ENCODE measurements at places on chromosomes 13 and 19.
A peak's percentile ranks its signal among the peaks of the same experiment; 100 is the strongest.

DNA sequence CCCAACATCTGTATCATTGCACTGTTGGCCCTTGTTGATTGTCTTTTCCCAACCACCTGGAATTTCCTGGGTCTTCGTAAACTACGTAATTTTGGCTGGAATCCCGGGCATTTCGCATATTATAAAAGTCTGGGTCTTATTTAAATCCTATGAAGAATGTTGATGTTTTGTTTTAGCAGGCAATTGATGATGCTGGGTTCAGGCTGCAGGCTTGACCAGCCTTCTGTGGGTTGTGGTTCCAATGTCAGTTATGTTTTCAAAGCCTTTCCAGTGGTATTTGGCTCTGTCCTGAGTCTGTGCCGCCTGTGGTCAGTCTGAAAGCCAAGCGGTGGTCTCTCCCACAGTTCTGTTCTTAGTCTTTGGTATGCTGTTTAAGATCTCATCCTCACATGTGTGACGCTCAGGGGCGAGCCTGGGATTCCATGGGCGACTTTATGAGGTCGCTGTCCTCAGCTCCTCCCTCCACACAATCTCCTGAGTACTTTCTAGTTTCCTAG, 12.4 kb downstream of the SLC35E1 start:
- no peak for DNase-seq

DNA sequence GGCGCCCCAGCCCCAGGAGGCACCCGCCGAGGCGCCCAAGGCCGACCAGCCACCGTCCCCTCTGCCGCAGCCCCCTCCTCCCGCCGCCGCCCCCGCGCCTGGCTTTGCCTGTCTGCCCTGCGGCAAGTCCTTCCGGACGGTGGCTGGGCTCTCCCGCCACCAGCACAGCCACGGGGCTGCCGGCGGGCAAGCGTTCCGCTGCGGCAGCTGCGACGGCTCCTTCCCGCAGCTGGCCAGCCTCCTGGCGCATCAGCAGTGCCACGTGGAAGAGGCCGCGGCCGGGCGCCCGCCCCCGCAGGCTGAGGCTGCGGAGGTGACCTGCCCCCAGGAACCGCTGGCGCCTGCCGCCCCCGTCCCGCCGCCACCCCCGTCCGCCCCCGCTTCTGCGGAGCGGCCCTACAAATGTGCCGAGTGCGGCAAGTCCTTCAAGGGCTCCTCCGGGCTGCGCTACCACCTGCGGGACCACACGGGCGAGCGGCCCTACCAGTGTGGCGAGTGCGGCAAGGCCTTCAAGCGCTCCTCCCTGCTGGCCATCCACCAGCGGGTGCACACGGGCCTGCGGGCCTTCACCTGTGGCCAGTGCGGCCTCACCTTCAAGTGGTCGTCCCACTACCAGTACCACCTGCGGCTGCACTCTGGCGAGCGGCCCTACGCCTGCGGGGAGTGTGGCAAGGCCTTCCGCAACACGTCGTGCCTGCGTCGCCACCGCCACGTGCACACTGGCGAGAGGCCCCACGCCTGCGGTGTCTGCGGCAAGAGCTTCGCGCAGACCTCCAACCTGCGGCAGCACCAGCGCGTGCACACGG, 2.6 kb upstream of the NAT14 start:
- DNase-seq = no peak

DNA sequence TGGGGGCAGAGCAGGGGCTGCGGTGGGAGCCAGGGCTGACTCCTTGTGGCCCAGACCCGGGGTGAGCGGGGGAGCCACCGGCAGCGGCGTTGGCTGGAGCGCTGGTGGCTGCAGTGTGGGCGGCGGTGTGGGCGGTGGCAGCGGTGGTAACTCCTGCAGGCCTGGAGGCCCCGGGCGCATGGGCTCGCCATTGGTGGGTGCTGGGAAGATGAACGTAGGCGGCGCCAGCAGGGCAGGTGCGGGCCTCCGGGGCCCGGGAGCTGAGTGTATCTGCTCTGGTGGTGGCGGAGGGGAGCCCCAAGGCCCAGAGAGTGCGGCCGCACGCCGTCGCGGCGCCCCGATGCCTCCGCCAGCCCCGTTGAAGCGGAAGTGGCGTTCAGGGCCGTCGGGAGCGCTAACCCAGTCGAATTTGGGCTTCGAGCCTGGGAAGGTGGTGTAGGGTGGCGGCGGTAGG, 2.0 kb downstream of the GGN start:
- no peak for DNase-seq

DNA sequence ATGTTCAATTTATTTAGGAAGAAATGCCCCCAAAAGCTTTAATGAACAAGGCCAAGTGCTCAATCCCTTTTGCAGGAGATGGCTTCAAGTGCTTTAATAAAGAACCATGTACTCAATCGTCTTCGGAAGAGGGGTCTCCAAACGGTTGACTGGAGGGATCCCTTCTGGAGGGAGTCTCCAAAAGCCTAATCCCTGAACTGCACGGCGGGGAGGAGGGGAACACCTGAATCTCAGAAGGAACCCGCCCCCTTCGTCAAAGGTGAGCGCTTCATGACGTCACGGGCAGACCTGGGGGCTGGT, 505 bp downstream of the PAF1 start:
- no peak for DNase-seq

GRCh38 chr19:36547001-36547732, 19.1 kb upstream of the ZNF260 start:
- no peak for DNase-seq

GRCh38 chr19:14479309-14479974, 4.3 kb upstream of the PTGER1 start:
- no peak for DNase-seq

- no peak for DNase-seq
Measured at GRCh38 chr13:44211286-44211685, 162.3 kb upstream of the SERP2 start.

DNA sequence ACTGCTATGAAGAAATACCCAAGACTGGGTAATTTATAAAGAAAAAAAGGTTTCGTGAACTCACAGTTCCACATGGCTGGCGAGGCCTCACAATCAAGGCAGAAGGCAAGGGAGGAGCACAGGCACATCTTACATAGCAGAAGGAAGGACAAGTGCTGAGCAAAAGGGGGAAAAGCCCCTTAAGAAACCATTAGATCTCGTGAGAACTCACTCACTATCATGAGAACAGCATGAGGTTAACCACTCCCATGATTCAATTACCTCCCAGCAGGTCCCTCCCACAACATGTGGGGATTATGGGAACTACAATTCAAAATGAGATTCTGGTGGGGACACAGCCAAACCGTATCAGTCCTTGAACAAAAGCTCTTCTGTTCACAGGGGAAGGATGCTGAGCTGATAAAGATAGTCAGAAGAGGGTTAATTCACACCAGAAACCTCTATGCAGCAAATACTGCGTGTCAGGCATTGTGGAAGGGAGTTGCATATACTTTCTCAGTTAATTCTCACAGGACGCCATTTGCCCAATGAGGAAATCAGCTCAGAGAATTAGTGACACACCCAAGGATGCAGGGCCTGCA, 246.2 kb downstream of the FOXO1 start:
- DNase-seq = no peak

DNA sequence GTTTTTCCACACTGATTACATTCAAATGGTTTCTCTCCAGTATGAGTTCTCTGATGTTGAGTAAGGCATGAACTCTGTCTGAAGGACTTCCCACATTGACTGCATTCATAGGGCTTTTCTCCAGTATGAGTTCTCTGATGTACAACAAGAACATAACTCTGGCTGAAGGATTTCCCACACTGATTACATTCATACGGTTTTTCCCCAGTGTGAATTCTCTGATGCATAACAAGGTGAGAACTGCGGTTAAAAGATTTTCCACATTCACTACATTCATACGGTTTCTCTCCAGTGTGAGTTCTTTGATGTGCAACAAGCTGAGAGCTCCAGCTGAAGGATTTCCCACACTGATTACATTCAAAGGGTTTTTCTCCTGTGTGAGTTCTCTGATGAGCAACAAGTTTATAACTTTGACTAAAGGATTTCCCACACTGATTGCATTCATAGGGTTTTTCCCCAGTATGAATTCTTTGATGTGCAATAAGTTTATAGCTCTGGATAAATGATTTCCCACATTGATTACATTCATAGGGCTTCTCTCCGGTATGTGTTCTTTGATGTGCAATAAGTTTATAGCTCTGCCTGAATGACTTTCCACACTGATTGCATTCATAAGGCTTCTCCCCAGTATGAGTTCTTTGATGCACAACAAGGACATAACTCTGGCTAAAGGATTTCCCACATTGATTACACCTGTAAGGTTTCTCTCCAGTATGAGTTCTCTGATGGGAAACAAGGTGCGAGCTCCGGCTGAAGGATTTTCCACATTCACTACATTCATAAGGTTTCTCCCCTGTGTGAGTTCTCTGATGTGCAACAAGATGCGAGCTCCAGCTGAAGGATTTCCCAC, 23.5 kb downstream of the ZNF180 start:
- DNase-seq = no peak

GRCh38 chr13:98446234-98446621, 130.7 kb downstream of the STK24 start:
- no peak for DNase-seq

- DNase-seq = no peak
Measured at GRCh38 chr13:37868691-37869505, 674 bp downstream of the TRPC4 start.

DNA sequence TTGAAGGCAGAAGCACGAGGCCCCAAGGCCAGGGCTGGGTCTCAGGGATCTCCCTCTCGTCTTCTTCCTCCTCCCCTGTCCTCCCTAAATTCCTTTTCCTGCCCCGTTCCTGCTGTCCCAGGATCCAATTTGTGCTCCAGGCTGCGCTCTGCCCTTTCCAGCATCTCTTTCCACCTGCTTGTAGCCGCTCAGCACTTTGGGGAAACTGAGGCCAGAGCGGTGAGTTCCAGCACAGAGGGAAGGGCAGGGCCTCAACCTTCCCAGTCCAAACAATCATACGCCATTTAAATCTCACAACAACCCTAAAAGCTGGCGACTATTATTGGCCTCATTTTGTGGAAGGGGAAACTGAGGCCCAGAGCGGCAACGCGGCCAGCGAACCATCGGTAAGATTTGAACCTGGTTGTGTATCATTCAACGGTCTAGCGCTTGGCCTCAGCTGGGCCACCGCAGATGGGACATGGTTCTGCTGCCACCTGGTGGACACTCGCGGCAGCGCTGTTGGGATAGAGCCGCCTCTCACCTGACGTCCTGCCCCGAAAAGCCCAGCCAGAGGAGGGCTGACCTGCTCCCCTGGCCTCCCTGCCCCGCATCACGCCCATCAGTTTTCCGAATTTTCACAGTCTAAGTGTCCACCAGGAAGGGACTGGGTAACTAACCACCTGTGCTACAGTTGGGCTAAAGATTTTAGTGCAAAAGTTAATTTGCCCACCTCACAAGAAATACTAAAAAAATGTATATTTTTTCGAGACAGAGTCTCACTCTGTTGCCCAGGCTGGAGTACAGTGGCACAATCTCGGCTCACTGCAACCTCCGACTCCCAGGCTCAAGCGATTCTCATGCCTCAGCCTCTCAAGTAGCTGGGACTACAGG, 4.2 kb upstream of the RPL18A start:
- peak; percentile 96 for DNase-seq

DNA sequence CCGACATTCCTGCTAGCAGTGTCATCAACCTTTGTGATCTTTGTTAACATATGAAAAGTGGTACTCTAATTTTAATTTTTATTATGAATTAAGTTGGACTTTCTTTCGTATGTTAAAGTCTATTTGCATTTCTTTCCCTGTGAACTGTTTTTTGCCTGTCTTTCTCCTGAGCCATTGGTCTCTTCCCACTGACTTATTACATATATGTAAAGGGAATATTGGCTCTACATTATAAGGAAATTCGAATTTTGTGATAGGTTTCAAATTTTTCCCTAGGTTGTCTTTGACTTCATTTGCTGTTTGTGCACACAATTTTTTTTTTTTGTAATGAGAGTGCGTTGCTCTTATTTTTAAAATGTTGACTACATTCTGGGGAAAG, 442 bp upstream of the CDC16 start:
- DNase-seq = no peak

- no peak for DNase-seq
Measured at GRCh38 chr19:19270749-19271571, 2.1 kb downstream of the TM6SF2 start.

DNA sequence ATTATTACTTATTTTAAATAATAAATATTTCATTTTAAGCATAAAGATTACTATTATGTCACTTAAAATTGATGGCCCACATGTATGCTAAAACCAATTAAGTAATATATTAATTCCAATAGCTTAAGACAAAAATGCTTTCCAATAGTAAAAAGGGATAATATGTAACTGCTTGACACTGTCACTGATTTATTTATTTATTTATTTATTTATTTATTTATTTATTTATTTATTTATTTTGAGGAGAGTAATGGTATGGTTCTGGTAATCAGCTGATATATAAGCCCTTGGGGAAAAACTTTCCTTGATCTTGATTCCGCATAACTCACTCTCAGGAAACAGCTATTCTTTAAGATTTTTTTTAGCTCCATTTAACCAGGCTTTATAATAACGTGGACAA, 903.0 kb upstream of the ATXN8OS start:
- DNase-seq = no peak

DNA sequence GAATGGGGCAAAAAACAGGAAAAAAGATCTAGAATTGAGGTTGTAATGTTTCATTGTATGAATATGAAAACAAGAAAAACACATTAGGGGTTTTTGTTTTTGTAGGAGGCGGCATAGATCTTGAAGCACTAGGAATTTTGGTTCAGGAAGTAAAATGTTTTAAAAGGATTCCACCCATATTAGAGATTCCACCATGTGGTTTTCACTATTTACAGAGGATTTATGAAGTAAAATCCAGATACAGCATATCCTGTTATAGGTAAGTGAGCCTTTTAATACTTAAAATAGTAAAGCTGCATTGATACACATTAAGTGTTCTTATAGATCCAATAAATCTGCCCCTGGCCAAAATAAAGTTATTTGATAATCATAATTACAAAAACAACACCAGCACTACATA, 61.4 kb downstream of the MICU2 start:
- DNase-seq = no peak

GRCh38 chr19:15296841-15297415, 35.4 kb downstream of the BRD4 start:
- no peak for DNase-seq

DNA sequence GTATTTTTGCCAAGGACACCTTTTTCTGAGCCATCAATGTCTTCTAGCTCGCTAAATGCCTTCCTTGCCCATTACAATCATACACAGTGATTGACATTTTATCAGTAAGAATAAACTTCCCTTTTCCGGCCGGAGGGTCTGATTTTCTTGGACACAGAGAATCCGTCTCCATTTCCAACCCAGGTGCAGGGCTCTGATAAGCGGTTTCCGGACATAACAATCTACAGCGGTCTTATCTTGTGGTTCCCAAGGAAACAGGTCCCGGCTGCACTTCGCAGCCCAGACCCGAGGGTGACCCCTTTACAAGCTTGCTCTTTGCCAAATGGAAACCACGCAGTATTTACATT, 5.1 kb upstream of the ZNF77 start:
- no peak for DNase-seq

- no peak for DNase-seq
Measured at GRCh38 chr13:73870970-73871935, 263.0 kb downstream of the KLF12 start.

Measured in mesothelial cell of epicardium (in vitro differentiated cells).